AG04450 (cell line): ENCODE measurements at places on chromosomes 5 and 9.

- DNase-seq: no peak
Measured at GRCh38 chr9:19754921-19755320, 33.9 kb downstream of the SLC24A2 start.

- DNase-seq: no peak
Measured at GRCh38 chr9:14153310-14153720, 160.6 kb downstream of the NFIB start.

DNA sequence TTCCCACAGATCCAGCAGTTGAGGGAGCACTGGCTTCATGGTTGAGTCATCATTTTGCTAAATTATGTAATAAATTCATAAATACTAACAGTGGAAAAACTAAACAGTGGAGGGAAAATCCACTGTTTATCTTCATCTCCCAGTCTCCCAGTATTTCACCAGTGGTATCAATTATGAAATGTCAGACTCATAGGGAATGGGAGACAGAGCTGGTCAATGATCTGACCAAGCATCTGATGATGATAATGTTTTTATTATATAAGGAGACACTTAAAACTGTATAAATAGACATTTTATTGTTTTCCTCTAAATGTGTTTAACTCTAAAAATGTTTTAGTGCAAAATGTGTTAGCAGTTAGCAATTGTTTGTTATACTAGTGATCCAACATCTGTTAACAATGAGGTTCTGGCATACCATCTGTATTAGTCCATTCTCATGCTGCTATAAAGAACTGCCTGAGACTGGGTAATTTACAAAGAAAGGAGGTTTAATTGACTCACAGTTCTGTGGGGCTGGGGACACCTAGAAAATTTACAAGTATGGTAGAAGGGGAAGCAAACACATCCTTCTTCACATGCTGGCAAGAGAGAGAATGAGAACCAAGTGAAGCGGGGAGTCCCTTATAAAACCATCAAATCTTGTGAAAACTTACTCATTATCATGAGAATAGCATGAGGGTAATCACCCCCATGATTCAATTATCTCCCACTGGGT lies 11.8 kb upstream of the REEP5 start:
- DNase-seq: no peak

DNA sequence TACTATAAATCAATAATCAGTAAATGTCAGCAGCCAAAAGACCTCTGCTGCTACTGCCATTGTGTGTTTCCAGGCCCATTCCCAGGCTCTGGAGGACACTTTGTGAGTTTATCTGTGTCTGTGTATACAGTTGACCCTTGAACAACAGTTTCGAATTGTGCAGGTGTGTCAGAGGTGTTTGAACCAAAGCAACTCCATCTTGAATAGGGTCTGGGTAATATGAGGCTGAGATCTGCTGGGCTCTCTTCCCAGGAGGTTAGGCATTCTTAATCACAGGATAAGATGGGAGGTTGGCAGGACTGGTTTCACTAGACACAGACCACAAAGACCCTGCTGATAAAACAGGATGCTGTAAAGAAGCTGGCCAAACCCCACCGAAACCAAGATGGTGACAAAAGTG lies 2.3 kb upstream of the TBCA start:
- no peak for DNase-seq

- DNase-seq: no peak
Measured at GRCh38 chr5:170144286-170145023, 38.8 kb downstream of the FOXI1 start.

DNA sequence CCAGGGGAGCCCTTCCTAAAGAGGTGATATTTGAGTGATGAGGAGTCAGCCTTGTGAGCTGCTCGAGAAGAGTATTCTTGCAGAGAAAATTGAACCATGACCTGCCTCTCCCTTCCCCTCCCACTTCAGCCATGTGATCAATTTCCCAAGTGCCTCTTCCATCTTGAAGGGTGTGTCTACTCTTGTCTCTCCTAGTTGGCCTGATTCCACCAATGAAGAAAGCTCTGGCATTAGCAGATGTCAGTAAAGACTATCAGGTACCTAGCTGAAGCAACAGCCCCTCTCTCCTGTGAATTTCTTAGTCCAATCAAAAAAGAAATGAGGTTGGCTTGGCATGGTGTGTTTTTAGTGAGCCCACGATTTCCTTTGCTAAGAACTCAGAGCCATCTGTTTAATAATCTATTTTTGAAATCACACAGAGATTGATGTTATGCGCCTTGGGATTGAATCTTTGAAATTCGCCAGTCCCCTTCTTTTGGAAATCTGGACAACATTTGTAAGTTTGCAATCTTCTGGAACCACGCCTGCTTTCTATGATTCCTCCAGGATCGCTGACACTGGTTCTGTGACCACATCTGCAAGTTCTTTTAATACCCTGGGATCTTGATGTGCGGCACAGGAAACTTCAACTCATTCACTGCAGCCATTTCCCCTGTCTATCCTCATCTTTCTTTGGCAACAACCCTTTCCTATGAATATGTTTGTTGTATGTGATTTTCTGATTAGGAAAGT lies 404.6 kb downstream of the DMRT2 start:
- DNase-seq: no peak

- DNase-seq: no peak
Measured at GRCh38 chr9:78189001-78189400, 46.9 kb upstream of the CEP78 start.

GRCh38 chr5:106401561-106401960 lies 1269.2 kb downstream of the EFNA5 start:
- DNase-seq: no peak

DNA sequence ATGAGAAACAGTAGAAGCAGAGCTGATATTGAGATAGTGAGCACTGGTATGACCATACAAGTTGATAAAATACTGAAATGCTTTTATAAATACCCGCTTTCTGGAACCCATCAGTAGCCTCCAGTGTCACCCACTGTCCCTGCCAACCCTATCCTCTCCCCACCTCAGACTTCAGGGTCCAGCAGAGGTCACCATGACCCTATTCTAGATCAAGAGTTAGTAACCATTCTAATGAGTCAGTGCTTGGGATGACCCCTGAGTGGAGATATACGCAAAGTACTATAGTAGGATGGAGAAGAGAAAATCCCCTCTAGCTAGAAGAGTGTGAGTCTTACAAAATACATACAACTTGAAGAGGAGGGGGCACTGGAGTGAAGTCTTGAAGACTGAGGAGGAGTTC lies 297.9 kb upstream of the BRINP1 start:
- no peak for DNase-seq

DNA sequence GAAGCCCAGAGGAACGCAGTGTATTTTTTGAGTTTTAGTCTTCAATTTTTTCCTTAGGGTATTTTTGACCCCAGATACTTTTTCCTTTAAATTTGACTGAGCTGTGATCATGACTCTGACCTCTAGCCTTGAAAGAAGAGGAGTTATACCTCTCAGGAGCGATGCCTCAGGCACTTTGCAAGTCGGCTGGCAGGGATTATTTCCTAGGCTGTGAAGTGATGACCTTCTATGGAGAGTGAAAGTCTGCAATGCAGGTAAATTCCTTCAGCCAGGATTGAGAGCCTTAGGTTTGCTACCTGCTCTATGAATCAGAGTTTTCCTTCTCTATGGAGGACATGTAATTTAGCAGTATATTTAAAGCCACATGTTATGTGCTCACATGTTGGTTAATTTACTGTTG lies 10.8 kb upstream of the NUDT12 start:
- no peak for DNase-seq

DNA sequence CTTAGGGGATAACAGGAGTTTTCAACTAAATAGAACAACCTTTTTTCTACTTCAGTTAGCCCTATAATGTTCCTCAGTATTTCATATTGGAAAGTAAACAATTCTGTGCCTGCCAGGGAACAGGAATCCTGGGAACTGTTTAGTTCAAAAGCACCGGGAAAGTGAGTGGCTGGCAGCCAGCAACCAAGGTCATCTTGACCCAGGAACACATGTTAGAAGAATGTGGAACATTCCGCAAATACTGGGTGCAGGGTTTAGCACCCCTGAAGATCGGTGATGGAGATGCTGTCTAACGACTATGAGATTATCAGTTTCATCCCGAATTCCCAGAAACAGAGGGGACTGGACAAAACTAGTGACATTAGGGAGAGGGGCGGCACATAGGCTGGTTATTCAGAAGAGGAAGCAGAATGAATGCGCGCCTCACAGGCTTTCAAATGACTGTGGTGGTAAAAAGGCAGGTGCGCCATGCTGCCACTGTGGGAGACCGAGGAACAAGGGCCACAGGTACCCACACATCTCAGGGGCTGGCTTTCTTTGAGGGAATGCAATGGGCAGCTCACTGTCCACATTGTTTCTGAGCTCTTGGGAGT lies 51.2 kb downstream of the IPPK start:
- no peak for DNase-seq

DNA sequence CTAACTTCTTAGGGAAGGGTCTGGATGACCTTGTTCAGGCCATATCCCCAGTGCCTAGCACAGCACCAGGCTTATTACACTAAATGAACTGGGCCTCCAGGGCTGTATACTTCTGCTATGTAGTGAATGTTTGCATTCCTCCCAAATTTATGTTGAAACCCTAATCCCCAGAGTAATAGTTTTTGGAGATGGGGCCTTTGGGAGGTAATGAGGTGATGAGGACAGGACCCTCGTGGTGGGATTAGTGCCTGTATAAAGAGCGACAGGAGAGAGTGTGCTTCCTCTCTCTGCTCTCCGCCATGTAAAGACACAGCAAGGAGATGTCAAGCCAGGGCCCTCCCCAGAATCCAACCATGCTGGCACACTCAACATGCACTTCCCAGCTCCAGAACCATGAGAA lies 148.3 kb downstream of the SEC61B start:
- no peak for DNase-seq

- no peak for DNase-seq
Measured at GRCh38 chr5:181181650-181182565, 23.1 kb downstream of the TRIM7 start.

GRCh38 chr5:146580237-146580636 lies 64.2 kb upstream of the GPR151 start:
- no peak for DNase-seq

DNA sequence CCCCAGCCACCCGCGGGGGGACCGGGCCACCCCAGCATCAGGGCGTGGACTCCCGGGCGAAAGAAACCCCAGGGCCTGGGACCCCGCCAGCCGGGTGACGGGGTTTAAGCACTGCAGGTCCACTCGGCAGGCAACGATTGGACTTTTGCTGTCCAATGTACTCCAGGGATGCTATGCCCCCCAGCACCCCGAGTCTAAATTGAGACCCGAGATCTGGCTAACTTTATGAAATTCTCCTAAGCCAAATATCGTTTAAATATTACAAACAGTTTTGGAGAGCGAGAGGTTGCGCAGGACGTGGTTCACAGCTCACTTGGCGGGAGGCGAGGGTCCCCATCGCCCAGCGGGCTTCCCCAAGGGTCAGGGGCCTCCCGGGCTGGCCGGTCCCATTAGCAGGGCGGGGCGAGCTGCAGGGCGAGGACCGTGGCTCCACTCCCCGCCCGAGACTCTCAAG lies 384 bp upstream of the MRPS2 start:
- DNase-seq: no peak

- no peak for DNase-seq
Measured at GRCh38 chr9:13520069-13520468, 240.6 kb upstream of the MPDZ start.

DNA sequence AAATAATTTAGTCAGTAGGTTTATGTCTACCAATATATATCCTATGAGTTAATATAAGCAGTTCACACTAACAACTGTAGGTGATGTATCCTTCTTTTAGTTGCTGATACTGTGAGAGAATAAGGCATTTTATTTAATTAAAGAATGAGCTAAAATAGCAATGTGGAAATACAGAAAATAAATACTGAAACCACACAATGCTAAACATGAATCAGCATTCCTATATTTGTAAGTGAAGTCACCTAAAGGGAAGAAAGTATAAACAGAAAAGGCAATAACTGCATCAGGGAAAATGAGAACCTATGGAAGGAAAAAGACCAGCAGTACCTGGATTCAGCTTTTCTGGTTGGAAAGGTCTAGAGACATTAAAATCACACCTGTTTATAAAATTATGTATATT lies 336.0 kb downstream of the PDE4D start:
- DNase-seq: no peak

DNA sequence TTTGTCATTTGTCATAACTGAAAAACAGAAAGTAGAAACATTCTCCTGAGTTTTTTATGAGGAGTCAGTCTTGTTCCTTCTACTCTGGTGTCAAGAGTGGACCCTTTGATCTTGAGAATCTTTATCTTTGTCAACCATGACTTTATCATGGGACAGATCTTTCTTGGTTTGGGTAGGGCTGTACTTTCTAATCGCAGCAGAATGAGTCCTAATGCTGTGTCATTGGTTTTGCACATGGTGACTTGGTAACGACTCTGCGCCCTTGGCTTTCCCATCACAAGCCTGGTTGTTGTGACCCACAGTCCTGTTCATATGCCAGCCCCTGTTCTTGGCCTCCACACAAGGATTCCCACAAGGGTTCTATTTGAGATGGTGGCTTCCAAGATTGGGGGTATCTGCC lies 45.6 kb downstream of the AOPEP start:
- DNase-seq: no peak

DNA sequence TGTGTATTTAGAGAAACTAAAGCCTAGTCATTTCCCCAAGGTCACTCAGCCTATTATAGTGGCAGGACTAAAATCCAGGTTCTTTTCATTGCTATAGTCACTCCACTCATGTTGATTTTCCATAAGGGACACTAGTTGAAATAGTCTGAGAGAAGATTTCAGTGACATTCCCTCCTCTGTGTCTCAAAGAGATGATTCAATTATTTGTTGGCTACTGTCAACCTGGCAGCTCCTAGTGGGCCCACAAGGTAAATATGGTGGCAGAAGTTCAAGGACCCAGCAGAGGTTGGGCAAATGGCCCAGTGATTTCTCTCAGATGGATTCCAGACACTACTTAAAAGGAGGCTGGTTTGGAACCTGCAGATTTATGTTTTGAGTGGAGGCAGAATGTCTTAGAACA lies 48.1 kb downstream of the G3BP1 start:
- no peak for DNase-seq

GRCh38 chr9:69471433-69471832 lies 146.4 kb downstream of the ENTREP1 start:
- no peak for DNase-seq

- no peak for DNase-seq
Measured at GRCh38 chr5:39578887-39579497, 154.2 kb upstream of the DAB2 start.
